Muscle of back (tissue), 13 donors: ENCODE measurements at places on chromosomes 4 and X. TPM values are rescaled to one million over a fixed set of nuclear protein-coding genes. Genes with fewer than 3 reads are reported as not detected.

The AREG gene
- not detected for polyA plus RNA-seq

- DNase-seq, result no peak
These were observed 94.2 kb downstream of the PHEX start for GRCh38 chrX:22126327-22126726.

GRCh38 chr4:4603592-4603991 lies 61.7 kb upstream of the STX18 start:
- DNase-seq, result no peak

DNA sequence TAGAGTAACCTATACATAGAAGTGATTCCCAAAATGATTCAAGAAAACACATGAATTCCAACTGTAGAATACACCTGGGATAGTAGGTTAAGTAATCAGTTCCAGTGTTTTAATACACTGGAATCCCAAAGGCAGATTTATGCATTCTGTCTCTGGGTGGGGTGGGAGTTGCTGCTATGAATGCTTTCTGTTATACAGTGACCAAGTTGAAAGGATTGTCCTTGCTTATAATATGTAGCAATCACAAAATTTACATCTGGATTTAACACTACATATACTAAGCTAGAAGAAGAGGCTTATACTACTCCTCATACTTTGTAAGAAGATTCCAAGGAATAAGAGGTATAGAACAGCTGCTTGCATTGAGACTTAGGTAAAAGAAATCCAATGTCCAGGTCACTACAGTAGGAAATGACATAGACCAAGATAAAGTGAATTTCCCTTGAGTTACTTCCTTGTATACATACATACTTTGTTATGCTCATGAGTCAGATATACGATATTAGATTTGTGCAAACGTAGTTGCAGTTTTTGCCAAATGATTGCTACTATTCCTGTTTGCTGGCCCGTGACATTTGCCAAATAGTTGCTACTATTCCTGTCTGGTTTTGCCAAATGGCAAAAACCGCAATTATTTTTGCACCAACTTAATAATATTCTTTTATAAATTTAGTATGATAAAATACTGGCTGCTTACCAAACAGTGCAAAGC lies 210.5 kb upstream of the DIAPH2 start:
- no peak for DNase-seq

- no peak for DNase-seq
These were observed 1956.7 kb downstream of the C4orf33 start for GRCh38 chr4:131052646-131053045.

The EREG gene
- 0.16 TPM for polyA plus RNA-seq

The IQSEC2 gene
- polyA plus RNA-seq, result 18.7 TPM

DNA sequence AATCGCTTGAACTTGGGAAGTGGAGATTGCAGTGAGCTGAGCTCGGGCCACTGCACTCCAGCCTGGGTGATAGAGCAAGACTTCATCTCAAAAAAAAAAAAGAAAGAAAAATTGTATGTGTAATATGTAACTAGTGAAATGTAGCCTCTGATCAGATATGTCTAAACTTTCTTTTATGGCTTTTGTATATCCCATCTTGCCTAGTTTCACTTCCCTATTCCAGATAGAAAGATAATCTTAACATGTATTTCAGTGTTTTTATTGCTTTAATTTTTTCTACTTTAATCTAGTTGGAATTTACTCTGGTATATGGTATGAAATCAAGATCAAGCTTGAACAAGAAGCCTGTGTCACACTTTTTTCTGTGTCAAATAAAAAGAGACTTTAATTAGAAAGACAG lies 1.9 kb upstream of the ZNF41 start:
- DNase-seq, result no peak

DNA sequence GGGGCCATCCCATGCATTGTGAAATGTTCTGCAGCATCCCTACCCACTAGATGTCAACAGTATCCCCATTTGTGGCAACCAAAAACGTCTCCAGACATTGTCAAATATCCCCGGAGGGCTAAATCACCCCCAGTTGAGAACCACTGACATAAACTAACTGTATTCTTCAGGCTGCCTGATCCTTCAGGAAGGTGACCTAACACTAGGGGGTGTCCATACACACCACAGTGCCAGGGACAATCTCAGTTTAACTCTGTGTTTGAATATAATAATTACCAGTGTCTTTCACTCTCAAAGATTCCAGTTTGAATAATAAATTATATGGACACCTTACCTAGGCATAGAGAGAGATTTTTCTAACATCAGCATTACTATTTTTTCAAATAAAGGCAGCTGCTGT lies 6.4 kb downstream of the ACE2 start:
- DNase-seq, result no peak

DNA sequence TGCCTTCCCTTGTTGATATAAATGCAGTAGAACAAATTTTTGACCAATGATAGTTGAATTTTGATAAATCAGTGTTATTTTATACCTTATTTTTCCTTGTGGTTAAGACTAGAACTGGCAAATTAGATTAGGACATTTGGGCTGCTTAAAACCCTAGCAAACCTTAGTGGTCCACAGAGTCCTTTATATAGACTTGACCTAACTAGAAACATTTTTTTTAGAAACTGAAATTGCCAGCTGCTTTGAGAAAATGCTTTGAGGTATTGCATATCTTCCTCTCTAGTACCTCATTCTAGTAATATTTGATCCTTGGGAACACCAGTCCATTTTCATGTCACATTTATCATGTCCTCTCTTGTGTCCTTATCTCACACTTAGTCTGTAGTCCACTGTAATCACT lies 580.3 kb downstream of the FSTL5 start:
- no peak for DNase-seq

The TMPRSS11D gene
- 0.17 TPM for polyA plus RNA-seq

DNA sequence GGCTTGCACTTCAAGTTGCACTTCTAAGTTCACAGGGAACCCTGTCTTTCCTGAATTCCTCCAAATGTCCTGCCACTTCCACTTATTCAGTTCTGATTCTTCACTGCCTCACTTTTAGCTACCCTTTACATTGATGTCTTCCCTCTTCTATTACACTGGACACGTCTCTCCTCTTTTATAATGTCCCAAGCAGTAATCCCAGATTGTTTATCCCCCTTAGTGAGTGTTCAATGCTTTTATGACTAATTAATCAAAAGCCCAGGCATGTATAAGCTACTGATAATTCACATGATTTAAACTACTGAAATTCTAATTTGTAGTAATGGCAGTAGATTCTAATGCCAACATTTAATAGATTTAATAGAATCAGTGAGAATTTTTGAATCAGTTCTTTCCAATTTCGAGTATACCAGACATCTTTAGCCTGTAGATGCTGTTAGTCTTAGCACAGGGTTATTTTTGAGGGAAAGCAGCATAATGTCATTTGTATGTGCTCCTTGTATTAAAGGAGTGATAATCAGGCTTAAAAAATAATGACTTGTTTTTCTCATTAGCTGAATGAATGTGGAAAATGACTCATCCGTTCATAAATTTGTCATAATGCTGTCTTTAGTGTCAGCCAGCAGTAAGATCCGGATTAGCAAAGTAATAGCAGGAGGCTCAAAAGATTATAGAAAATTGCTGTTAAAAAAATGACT lies 703.1 kb downstream of the CENPC start:
- no peak for DNase-seq

The AADAT gene
- polyA plus RNA-seq, result 22.2 TPM

GRCh38 chr4:168411318-168412150 lies 68.8 kb downstream of the DDX60L start:
- DNase-seq, result no peak

DNA sequence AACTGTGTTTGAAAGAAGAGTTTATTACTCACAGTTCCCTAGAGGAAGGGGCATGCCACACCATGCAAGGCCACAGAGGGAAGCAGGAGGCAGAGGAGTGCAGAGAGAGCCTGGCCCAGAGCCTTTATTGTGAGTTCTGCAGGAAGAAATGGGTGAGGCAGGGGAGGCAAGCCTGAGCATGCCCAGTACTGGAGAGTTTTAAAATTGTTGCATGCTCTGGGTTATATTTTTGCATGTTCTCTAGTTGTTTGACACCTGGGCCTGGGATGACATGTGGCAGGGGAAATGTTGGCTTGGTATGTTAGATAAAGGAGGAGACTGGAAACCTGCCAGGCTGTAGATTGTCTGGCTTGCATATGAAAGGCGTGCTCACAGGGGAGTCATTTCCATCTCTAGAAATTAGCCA lies 19.7 kb upstream of the CRMP1 start:
- no peak for DNase-seq

DNA sequence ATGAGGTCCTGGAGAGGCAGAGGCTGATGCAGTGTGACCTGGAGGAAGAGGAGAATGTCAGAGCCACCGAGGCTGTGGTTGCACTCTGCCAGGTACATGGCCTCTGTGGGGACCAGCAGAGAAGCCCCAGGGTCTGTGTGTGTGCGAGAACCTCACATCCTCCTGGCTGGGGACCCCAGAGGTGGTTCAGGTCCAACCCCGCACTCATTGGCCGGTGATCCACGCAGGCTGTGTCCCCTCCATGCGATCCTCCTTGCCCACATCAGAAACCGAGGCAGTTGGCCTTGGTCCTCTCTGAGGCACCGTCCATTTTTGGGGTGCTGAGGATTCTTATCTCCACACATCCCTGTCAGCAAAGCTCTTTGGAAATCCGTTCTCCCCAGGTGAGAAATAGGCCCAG lies 45.3 kb downstream of the EVC start:
- DNase-seq, result no peak

The TAF7L gene
- 0.14 TPM for polyA plus RNA-seq

GRCh38 chrX:39692796-39693195 lies 405.0 kb downstream of the BCOR start:
- no peak for DNase-seq
